ENCODE measurements at places on chromosomes 1 and 21.

DNA sequence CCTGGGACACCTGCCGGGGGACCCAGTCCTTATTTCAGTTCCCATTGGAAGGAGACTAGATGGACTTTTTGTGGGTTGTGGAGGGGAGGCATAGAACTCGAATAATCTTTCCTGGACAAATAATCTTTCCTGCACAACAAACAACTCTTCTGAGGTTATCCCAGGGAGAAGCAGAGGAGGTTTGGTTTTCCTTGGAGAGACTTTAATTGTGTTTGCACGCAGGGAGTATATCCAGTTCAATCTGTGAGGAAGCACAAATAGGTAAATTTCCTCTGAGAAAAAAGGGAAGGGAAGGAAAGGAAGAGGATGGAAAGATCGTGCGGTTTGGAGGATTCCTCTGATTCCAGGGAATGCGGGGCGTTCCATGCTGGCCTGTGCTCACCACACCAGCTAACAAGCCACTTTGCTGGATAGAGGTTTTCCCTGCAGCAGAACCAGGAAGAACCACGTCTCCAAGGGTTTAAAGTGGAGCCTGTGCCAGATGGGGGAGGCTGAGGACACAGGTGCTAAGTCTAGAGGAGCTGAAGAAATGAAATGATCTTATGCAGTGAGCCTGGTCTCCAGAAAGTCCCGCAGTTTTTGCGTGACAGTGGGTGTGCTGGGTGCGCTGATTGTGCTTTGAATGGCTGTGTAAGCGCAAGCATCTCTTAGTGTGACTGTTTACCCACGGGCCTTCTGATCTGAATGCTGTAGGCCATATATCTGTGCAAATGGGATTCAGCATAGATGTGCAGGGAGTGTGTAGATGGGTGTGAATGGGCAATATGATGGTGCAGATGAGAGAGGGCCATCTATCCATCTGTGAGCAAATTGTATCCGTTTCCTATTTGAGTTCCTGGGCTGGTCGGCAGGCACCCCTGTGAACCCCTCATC, 7.6 kb downstream of the PAX7 start:
- no peak for DNase-seq

DNA sequence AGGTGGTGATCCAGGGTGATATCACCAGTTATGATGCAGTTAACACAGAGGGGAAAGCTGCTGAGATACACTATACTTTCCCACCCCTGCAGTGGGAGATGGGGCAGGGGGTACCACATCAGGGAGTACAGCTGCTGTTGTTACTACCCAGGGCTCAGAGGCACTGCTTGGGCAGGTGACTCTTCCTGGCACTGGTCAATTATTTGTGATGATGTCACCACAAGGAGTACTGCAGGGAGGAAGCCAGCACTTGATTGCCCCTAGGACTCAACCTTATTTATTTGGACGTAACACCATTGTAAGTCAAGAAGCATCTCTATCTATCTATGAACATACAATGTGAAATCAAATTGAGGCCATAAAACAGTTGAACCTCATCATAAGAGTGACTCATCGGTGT, 10.1 kb downstream of the IFNAR1 start:
- no peak for DNase-seq

DNA sequence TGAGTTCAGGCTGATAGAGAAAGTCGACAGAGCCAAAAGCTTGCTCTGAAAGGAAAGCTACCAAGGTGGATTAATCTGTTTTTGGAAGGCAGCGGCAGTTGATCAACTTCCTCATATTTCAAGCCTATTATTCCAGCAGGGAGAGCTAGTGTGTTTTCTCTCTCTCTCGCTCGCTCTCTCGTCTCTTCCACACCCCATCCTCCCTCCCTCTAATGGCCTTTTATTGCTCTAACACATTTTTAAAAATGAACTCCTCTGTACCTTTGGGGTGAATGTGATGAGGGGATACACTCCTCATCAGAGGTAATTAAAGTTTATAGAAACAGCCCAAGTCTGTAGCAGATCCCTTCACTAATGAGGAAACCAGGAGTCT, 126.4 kb downstream of the CLIC6 start:
- no peak for DNase-seq

GRCh38 chr1:28447679-28448078, 58.2 kb upstream of the RCC1 start:
- DNase-seq = no peak

Measured in NCI-H2171 (cell line).